ENCODE measurements at places on chromosomes 5 and 9.

DNA sequence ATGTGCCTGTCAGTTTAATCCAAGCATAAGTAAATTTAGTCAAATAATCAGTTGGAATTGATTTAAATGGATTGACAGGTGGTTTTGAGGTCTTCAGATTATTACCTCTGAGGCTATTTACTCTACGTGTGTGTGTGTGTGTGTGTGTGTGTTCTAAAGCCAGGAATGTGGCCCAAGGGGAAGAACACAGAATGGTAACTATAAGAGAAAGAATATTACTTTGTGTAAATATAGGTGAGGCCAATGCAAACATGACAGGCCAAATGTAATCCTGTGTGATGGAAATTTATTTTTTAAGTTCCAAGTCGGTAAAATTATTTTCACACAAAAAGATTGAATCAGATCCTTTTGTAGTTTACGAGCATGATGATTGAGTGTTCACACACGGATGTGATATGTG is 390.0 kb downstream of the PLK2 start:
- no peak for DNase-seq

GRCh38 chr9:128007566-128008138 is 26.9 kb upstream of the EEIG1 start:
- DNase-seq, result peak; percentile 83

- no peak for DNase-seq
These were observed 88.0 kb downstream of the INIP start for GRCh38 chr9:112629671-112630485.

GRCh38 chr9:33211695-33212393 is 28.1 kb upstream of the SPINK4 start:
- no peak for DNase-seq

- peak; percentile 26 for DNase-seq
These were observed 61.7 kb downstream of the GALNT12 start for GRCh38 chr9:98869078-98869745.

- DNase-seq, result no peak
These were observed 169.9 kb downstream of the PAM start for GRCh38 chr5:102924963-102925362.

DNA sequence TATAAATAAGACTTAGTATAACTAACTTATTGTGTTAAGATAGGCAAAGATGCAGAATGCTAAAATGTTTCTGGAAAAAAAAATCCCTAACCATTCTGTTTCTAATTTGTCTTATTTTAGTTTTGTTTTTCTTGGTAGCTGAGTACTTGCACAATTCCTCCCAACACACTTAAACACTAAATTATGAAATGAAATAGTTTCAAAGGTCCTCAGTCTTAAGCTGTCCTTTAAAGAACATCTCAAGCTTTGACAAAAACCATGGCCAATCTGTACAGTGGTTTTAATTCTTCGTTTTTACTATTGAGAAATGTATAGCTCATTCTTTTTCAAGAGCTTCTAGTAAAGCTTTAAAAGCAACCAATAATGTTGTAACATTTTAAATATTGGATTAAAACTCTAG is 171.5 kb downstream of the EDIL3 start:
- DNase-seq, result no peak

Data from posterior vena cava (tissue), 2 donors.